Endothelial cell of umbilical vein (primary cell): ENCODE measurements at places on chromosomes 13 and 19. TPM values are rescaled to one million over a fixed set of nuclear protein-coding genes. Genes with fewer than 3 reads are reported as not detected.

- DNase-seq: peak; percentile 78
These were observed 8.3 kb upstream of the TLE6 start for GRCh38 chr19:2969104-2969504.

RINL gene
- total RNA-seq: 6.6 and 10.1 TPM in 2 replicates

DNA sequence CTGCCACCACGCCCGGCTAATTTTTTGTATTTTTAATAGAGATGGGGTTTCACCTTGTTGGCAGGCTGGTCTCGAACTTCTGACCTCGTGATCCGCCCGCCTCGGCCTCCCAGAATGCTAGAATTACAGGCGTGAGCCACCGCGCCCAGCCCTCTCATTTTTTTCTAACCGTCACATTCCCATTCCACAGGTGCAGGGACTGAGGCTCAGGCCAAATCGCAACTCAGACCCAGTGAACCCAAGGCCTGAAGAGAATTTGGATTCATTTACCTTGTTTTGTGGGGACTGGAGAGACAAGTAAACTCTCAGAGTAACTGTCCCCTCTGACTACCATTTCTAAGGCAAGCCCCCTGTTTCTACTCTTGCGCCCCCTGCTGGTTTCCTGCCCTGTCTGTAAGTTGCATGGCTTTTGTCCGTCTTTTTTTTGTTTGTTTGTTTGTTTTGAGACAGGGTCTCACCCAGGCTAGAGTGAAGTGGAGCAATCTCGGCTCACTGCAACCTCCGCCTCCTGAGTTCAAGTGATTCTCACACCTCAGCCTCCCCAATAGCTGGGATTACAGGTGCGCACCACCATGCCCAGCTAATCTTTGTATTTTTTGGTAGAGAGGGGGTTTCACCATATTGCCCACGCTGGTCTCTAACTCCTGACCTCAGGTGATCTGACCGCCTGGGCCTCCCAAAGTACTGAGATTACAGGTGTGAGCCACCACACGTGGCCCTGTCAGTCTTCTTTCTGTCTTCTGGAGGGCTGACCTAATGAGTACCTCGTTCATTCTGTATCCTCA lies 2.3 kb upstream of the STRN4 start:
- DNase-seq: peak; percentile 69

DNA sequence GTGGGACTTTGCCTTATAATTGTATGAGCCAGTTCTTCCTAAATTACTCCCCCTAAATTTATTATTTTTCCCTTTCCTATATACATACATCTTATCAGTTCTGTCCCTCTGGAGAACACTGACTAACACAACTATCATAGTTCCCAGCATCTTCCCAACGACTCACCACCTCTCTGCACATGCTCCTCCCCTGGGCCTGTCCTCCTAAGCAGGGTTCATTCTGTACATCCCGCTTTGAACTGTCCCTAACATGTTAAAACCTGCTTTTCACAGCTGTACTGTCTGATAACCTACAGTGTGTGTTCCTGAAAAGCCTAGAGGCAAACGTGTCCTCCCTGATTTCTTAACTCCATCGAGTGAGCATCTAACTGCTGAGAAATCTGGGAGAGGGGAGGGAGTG lies 141.7 kb downstream of the EFNB2 start:
- DNase-seq: no peak

DNA sequence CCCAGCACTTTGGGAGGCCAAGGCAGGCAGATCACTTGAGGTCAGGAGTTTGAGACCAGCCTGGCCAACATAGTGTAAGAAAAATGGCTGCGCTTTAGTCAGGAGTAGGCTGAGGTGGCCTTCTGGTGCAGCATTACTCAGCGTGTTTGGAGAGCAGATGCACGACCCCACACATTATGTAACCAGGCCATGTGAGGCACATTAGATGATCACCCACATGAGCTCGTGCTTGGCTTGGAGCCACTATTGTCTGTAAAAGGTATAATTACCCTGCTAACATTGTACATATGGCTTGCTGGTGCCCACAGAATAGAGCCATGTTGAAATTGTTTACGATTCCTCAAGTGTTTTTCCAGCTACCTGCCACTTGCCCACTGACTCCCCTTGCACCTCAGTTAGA lies 24.0 kb upstream of the SCEL start:
- DNase-seq: peak; percentile 54

- no peak for DNase-seq
These were observed 8.3 kb downstream of the HMGB1 start for GRCh38 chr13:30457306-30457891.

DNA sequence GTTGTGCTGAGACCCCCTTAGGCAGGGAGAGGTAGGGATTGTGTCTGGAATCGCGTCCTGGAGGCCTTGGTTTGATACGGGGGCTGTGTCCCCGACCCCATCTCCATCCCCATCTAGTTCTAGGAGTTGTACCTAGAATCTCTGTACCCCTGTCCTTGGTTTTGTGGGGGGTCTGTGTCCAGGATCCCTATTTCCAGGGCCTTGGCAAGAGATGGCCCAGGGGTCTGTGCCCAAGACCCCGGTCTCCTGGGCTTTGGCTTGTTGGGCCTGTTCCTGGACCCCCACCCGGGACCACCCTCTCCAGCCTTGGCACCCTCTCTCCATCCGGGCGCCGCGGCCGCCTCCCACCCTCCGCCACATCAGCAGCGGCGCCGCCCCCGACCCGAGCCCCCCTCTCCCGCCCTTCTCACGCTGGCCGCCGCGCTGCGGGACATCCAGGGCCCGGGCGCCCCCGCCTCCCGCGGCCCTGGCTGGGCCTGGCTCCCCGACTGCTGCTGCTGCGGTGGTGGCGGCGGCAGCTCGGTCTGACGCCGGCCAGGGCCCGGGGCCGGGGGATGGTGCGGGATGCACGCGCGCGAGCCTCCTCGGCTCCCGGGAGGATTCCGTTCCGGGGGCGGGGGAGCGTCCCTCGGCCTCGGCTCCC lies at the start of gene NUMBL:
TSS of gene NUMBL (minus strand) at position 602 of the 643 bp plus-strand sequence. CDS start at position 434, 168 bp downstream.
- DNase-seq: no peak

DNA sequence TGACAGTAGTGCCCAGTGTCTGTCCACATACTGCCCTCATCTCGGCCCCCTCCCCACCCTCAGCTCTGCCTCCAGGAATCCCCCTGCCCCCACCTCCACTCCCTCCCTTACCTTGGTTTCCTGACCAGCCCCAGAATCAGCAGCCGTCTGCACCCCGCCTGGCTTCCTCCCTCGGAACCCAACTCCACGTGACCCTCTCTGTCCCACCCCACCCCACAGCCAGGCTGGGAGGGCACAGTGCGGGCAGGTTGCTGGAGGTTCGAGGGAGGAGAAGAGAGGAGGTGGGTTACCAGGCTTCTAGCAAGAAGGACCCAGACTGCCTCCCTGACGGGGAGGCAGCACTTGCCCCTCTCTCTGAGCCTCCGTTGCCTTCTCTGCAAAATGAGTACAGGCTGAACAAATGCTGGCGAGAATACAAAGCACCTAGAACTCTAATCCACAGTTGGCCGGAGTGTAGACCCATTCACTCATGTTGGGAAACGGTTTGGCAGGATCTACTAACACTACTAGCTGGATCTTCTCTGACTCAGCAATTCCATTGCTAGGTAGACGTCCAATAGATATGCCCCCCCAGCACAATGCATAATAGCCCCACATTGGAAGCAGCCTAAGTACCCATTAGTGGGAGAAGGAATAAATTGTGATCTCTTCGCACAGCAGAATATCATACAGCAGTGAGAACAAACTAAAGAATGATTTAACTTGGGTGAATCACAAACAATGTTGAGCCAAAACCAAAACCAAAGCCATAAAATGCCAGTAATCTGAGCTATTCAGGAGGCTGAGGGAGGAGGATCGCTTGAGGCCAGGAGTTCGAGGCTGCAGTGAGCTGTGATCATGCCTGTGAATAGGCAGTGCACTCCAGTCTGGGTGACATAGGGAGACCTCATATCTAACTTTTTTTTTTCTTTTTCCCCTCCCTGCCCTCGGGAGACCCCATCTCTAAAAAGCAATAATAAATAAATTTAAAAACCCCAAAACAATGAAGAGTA lies at the start of gene RASAL3:
TSS of gene RASAL3 (minus strand) at position 151 of the 992 bp plus-strand sequence. CDS start 186 bp downstream, outside the sequence.
- no peak for DNase-seq

GRCh38 chr13:98557937-98558792 lies 18.7 kb downstream of the STK24 start:
- no peak for DNase-seq

RFXAP gene
- total RNA-seq: 7.2 and 9.0 TPM in 2 replicates

PTGER1 gene
- 0.40 and 0.53 TPM in 2 replicates for total RNA-seq

DNA sequence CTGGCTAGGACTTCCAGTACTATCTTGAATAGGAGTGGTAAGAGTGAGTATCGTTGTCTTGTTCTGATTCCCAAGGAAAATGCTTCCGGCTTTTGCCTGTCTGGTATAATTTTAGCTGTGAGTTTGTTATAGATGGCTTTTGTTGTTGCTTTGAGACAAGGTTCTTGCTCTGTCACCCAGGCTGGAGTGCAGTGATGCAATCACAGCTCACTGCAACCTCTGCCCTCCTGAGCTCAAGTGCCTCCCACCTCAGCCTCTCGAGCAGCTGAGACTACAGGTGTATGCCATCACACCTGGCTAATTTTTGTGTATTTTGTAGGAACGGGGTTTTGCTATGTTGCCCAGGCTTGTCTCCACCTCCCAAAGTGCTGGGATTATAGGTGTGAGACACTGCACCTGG lies 6.1 kb upstream of the ZNF543 start:
- DNase-seq: no peak

RFPL4AL1 gene
- total RNA-seq: not detected in 2 replicates

DNA sequence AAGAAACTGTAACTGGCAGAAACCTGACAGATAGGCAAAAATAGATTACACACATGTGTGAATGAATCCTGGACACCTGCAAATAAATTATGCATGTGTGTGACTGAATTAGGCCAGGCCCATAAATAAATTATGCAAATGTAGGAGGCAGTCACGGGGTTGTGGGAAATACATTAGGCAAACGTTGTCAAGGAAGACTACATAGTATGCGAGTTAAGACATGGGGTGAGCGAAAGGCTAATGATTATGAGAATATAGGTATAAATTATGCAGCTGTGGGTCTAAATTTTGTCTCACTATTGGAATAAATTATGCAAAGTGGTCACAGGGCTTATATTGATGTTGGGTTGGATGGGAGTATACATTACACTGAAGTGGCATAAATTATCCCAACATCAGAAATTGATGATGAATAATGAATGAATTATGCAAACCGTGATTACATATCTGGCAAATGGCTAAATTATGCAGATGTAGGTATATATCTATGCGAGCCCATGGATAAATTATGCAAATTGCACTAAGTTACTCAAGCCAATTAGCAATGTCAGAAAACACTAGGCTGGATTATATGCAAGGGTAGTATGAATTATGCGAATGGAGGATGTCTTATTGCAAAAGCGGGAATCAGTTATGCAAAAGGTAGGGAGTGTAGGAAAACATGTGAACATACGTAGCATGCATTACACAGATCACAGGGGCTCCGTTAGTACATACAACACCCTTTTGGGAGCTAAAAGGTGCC lies 6.8 kb downstream of the SLC8A2 start:
- DNase-seq: no peak

DNA sequence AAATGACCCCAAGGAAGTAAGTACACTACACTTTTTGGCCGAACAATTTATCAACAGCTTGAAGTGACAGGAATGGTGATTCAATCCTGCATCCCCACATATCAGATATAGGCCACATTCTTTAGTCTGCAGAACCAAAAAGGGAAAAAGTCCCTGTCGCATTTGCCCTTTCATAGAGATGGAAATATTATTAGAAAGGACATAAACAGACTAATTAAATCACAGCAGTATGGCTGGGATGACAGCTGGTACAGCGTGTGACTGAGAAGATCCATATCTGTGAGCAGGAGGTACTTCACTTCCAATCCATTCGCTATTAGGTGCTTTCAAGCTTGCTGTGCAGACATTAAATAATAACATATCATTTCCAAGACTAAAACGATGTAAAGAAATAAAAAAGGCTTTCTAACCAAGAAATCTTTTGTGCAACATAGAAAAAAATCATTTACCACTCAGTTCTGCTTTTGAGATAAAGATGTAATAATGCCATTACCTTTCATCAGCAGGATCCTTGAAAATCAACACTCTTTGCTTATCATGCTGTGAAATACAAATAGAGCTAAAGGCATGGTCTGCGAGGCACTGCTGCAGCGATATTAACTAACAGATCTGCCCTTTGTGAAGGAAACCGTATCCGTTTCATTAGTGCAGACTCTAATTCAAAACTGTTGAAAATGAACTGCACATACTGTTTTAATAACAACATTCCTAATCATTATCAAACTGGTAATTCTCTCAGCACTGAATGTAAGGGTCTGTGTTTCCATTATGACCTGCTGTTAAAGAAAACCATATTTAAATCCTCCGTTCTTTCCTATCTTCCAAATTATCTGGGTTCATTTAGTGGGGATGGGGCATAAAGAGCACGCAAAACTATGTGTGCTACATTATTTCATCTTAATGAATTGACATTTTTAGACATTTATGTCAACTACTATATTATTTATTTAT lies 245.6 kb downstream of the DACH1 start:
- DNase-seq: peak; percentile 50

GRCh38 chr19:4730740-4731171 lies 7.1 kb upstream of the DPP9 start:
- DNase-seq: peak; percentile 19

DNA sequence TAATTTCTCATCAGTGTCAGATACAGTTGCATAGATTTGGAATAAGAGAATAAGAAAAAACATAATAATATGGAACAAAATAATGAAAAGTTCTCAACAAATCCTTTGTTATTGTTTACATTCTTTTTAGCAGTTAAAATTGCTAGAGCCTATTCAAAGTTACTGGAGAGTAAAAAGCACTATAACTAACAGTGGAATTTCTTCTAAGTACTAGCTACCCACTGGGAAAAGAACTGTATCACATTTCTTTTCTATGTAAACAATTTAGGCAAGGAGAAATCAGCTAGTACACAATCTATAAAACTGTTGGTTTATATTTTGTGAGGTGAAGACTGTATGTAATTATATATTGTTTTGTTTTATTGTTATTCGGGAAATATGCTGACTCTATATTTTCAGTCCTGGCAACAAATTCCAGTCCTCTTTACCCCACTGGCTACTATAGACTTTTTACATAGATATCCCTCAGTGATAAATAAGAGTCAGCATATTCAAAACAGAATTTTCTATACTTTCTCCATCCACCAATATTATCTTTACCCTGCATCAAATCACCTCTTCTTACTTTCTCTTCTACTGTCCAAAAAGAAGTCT lies 222.0 kb downstream of the PCDH9 start:
- no peak for DNase-seq

- no peak for DNase-seq
These were observed 4.9 kb upstream of the MBD3L3 start for GRCh38 chr19:7063339-7063738.

TMEM221 gene
- not detected in 2 replicates for total RNA-seq

DNA sequence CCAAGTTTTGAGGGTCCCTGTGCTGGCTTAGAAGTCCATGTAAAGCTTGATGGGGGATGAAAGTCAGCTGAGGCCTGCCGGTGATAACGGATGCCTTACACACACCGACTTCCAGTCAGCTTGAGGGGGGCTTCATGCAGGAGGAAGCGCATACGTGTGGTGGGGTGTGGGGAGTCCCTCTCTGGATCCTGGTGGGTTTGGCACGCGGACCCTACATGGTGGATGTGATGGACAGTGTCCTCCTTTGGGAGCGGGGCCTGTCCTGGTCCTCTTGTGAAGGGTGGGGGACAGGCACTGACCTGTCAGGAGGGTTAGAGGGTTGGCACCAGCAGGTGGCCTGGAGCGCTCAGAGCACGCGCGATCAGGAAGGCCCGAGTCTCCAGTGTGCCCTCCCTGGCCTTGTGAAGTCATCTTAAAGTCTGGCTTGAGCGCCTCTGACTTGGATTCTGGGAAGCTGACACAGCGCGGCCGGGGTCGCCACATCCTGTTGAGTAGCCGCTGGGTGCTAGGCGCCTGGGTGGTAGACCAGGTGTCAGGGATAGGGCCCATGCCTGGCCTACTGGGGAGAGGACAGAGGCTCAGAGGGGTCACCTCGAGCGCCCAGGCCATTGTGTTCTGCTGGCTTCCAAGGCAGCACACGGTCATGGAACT lies 2.9 kb downstream of the DAZAP1 start:
- peak; percentile 35 for DNase-seq

DKKL1 gene
- not detected in 2 replicates for total RNA-seq
